Spleen (tissue), 13 donors: ENCODE measurements at places on chromosomes 12 and 14. TPM values are rescaled to one million over a fixed set of nuclear protein-coding genes. Genes with fewer than 3 reads are reported as not detected.

Gene MIPOL1
- total RNA-seq: 9.0 TPM

Gene CCDC88C
- total RNA-seq: 136 TPM

Gene OTUB2
- 1.1 TPM for total RNA-seq

Gene PRPH
- total RNA-seq: 0.83 TPM

Gene ESPL1
- total RNA-seq: 5.0 TPM

Gene NELL2
- total RNA-seq: 12.0 TPM

Gene MARS1
- 186 TPM for total RNA-seq

- H3K36me3 ChIP-seq: no peaks in the 10 kb centered on the region
- DNase-seq: peak; percentile 85
- peaks cover 75% of the 10 kb centered on the region for H3K4me1 ChIP-seq
- H3K27me3 ChIP-seq: no peaks in the 10 kb centered on the region
- peak overlapping the region; percentile 77 for H3K4me3 ChIP-seq
Measured at GRCh38 chr14:70640938-70641547, 673 bp upstream of the TTC9 start.

DNA sequence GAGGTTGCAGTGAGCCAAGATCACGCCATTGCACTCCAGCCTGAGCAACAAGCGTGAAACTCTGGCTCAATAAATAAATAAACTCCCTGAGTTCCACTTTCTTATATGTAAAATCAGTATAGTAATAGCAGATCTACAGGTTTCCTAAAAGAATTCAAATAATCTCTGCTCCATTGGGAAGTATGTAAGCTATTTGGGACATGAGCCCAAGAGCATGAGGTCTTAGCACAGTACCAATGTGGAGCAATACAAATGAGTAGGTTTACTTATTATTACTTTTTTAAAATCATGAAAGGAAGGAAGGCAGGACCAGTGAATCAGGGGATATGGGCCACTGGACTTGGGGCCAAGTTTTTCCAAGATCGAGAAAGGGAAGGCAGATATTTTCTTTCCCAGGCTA is 216.9 kb upstream of the DIO2 start:
- H3K4me3 ChIP-seq: no peak overlapping the region
- no peak overlapping the region for H3K27ac ChIP-seq
- DNase-seq: no peak

DNA sequence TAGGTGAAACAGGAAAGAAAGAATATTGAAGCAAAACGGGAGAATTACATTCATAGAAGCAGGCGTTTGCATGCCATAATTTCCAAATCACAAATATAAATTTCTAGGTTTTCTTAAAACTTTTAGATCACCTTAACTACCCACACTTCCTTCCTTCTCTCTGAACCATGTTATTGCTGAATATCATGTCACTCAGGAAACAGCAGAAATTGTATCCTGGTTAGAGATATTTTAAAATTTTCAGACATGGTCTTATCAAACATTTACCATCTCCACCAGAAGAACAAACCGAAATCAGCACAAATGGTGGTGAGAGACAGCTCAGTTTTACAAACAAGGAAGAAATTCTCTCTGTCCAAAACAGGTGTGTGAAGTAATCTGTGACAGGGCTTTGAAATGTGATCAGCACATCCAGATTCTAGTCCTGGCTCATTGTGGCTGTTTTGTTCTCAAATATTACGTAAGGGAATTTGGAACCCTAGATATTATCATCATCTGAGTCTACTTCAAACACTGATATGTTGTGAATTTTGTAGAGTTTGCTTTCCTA is 16.3 kb downstream of the TESPA1 start:
- H3K4me3 ChIP-seq: no peak overlapping the region
- H3K36me3 ChIP-seq: peaks cover 39% of the 10 kb centered on the region
- no peak overlapping the region for H3K27ac ChIP-seq

GRCh38 chr14:49494836-49495235 is 91.3 kb downstream of the RPS29 start:
- H3K4me1 ChIP-seq: no peaks in the 10 kb centered on the region
- H3K27me3 ChIP-seq: no peaks in the 10 kb centered on the region
- no peak overlapping the region for H3K27ac ChIP-seq

- H3K27me3 ChIP-seq: no peaks in the 10 kb centered on the region
- H3K36me3 ChIP-seq: peaks cover 67% of the 10 kb centered on the region
- no peaks in the 10 kb centered on the region for H3K4me1 ChIP-seq
- no peak for DNase-seq
- H3K27ac ChIP-seq: no peak overlapping the region
- no peak overlapping the region for H3K4me3 ChIP-seq
Measured at GRCh38 chr12:116943419-116944372, 32.9 kb downstream of the FBXW8 start.

DNA sequence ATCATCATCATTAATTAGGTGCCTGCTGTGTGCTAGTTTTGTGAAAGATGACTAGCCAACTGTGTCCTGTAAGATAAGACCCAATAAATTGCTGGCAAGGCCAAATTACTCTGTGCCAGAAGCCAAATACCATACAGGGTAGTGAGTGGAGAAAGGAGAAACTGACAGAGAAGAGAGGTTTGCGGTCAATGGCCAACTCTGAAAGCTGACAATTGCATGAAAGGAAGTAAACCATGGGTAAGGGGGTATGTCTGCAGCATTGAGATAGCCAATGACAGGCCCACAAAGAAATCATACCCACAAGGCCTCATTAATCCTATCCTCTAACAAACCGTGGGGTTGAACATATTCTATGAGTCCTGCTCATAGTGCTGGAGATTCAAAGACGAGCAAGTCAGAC is 236.6 kb upstream of the CCDC196 start:
- H3K27ac ChIP-seq: no peak overlapping the region
- H3K4me3 ChIP-seq: no peak overlapping the region
- DNase-seq: no peak
- H3K4me1 ChIP-seq: no peaks in the 10 kb centered on the region
- H3K27me3 ChIP-seq: no peaks in the 10 kb centered on the region

GRCh38 chr12:92558215-92558773 is 144.5 kb upstream of the PLEKHG7 start:
- no peak overlapping the region for H3K4me3 ChIP-seq
- H3K27me3 ChIP-seq: no peaks in the 10 kb centered on the region
- H3K27ac ChIP-seq: peak overlapping the region; percentile 74
- DNase-seq: no peak
- H3K4me1 ChIP-seq: peaks cover 52% of the 10 kb centered on the region
- H3K36me3 ChIP-seq: no peaks in the 10 kb centered on the region

DNA sequence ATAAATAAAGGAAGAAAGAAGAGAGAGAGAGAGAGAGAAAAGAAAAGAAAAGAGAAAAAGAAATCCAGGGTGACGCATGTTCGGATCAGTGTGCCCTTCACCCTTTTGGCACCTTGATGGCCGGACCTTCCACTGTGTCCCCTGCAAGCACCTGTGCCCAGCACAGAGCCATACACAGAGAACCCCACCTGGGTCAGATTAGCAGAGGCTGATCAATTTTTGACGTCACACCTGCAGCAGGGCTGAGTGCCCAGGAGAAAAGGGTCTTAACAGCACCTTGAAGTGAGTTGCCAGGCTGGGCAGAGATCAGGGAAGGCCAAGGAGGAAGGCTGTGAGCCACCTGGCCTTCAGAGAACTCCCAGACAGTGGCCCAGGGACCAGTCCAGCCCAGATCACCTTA is 114.4 kb downstream of the CALM1 start:
- H3K4me1 ChIP-seq: no peaks in the 10 kb centered on the region
- no peaks in the 10 kb centered on the region for H3K27me3 ChIP-seq
- no peak overlapping the region for H3K4me3 ChIP-seq
- no peak for DNase-seq

- no peaks in the 10 kb centered on the region for H3K36me3 ChIP-seq
- H3K4me1 ChIP-seq: peaks cover 5% of the 10 kb centered on the region
- no peak for DNase-seq
Measured at GRCh38 chr14:91520138-91520537, 10.0 kb upstream of the PPP4R3A start.

DNA sequence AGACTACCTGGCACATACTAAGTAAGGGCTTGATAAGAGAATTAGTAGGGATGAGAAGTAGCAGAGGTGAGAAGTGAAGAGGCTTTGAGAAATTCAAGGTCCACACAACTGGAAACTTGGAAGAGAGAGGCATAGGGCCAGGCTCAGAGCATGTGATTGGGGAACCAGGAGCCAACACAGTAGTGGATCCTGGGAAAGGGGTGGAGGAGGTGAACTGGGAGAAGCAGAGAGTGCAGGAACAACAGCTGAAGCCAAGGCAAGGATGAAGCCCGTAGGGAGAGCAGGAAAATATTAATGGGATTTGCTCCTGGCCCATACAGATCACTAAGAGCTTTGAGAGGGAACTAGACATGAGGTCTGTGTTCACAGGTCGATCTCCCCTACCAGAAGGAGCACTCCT is 1.4 kb upstream of the ITGB7 start:
- DNase-seq: no peak
- H3K27ac ChIP-seq: peak overlapping the region; percentile 87
- H3K36me3 ChIP-seq: peaks cover 31% of the 10 kb centered on the region
- H3K4me1 ChIP-seq: peaks cover 94% of the 10 kb centered on the region
- peak overlapping the region; percentile 66 for H3K4me3 ChIP-seq

- H3K4me3 ChIP-seq: no peak overlapping the region
- H3K27ac ChIP-seq: no peak overlapping the region
- no peaks in the 10 kb centered on the region for H3K27me3 ChIP-seq
- DNase-seq: no peak
- H3K36me3 ChIP-seq: no peaks in the 10 kb centered on the region
Measured at GRCh38 chr12:85617307-85618091, 218.7 kb downstream of the RASSF9 start.

DNA sequence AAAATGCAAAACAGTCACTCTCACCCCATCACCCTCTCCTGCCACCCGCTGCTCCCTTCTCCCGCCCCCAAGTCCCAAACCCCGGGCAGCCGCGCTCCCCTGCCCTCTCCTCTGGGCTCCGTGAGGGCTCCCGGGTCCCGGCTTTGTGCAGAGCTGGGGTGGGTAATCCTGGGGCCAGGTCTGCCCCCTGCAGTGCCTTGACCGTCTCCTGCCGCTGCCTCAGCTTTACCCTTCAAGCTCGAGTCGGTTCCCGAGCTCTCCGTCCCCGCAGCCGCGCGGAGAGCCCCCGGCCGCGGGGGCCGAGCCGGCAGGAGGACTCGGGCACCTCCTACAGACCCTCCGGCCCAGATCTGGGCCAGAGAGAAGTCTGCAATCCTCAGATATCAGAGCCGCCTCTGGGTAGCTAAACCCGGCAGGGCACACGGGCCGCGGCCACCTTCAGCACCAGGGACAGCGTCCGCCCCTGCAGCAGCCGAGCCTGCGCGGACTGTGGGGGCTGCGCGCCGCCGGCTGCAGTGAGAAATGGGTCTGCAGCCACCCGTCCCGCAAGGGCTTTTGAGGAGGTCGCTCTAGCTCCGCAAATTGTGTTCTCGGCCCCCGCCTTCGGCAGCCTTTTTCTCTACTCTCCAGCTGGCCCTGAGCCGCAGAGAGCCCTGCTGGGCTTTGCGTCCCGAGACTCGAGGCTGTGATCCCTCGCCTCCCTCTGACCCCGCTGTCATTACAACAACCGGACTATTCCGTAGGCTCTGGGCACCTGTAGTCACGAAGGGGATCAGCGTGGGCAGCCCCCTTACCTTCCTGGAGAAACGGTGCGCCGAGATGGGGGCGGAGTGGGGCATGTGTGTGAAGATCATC is 1.2 kb downstream of the PRMT8 start:
- H3K4me3 ChIP-seq: no peak overlapping the region
- no peaks in the 10 kb centered on the region for H3K36me3 ChIP-seq
- peaks cover 99% of the 10 kb centered on the region for H3K27me3 ChIP-seq
- H3K4me1 ChIP-seq: peaks cover 29% of the 10 kb centered on the region
- no peak for DNase-seq

DNA sequence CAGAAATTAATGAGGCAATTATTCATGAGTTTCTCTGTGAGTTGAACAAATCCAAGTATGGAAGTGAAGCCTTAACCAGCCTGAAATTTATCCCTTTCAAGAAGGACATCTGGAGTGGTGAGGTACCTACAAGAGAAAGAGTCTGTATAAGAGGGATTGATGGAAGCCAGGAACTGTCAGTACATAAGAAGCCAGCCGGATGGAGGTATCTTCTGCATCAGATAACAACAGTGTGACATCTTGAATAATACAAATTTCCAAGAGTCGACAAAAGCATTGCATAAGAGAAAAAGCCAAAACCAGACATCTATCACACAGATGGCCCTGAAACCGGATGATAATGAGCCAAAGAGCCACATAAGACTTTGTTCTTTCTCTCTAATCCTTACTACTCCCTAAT is 781.2 kb downstream of the FLRT2 start:
- H3K36me3 ChIP-seq: no peaks in the 10 kb centered on the region
- DNase-seq: no peak
- H3K27ac ChIP-seq: no peak overlapping the region

GRCh38 chr12:55702861-55703260 is 4.8 kb downstream of the ITGA7 start:
- H3K27ac ChIP-seq: no peak overlapping the region
- peak; percentile 60 for DNase-seq
- H3K4me3 ChIP-seq: no peak overlapping the region

- no peaks in the 10 kb centered on the region for H3K27me3 ChIP-seq
- H3K4me3 ChIP-seq: no peak overlapping the region
- H3K4me1 ChIP-seq: peaks cover 2% of the 10 kb centered on the region
Measured at GRCh38 chr14:96098309-96098998, 59.3 kb downstream of the C14orf132 start.

- no peaks in the 10 kb centered on the region for H3K4me1 ChIP-seq
- DNase-seq: no peak
- H3K36me3 ChIP-seq: no peaks in the 10 kb centered on the region
- H3K4me3 ChIP-seq: no peak overlapping the region
- no peaks in the 10 kb centered on the region for H3K27me3 ChIP-seq
Measured at GRCh38 chr14:55530464-55530863, 49.5 kb upstream of the KTN1 start.

DNA sequence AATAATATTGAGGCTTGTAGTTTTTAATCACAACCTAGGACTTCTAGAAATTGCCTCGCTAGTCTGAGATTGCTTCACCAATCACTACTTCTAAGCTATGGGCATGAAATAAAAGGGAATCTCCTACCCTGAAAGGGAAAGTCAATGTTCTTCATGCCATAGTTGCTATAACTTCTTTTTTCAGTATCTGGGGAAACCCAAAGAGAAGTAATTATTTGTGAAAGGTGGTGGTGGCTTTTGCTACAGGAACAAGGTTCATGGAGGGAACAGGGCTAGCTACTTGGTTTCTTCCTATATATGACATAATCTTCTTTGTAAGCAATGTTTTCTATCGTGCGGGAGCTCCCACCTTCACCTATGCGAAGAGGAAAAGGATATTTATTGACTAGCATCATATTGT is 61.6 kb upstream of the DNM1L start:
- H3K4me3 ChIP-seq: no peak overlapping the region
- peaks cover under 1% of the 10 kb centered on the region for H3K4me1 ChIP-seq
- H3K27ac ChIP-seq: no peak overlapping the region
- peaks cover 97% of the 10 kb centered on the region for H3K36me3 ChIP-seq
- no peak for DNase-seq
- H3K27me3 ChIP-seq: no peaks in the 10 kb centered on the region

- DNase-seq: no peak
- no peaks in the 10 kb centered on the region for H3K27me3 ChIP-seq
- H3K4me3 ChIP-seq: no peak overlapping the region
- no peak overlapping the region for H3K27ac ChIP-seq
Measured at GRCh38 chr14:38124506-38124905, 83.2 kb upstream of the SSTR1 start.

GRCh38 chr14:63524537-63525155 is 18.5 kb downstream of the PPP2R5E start:
- H3K4me3 ChIP-seq: no peak overlapping the region
- peaks cover 23% of the 10 kb centered on the region for H3K4me1 ChIP-seq
- no peaks in the 10 kb centered on the region for H3K27me3 ChIP-seq
- H3K27ac ChIP-seq: peak overlapping the region; percentile 63
- DNase-seq: no peak

GRCh38 chr14:56040121-56040520 is 78.1 kb upstream of the PELI2 start:
- H3K27ac ChIP-seq: no peak overlapping the region
- H3K4me3 ChIP-seq: no peak overlapping the region
- no peaks in the 10 kb centered on the region for H3K27me3 ChIP-seq
- no peaks in the 10 kb centered on the region for H3K4me1 ChIP-seq
